ENCODE measurements at places on chromosomes 5 and 9.
A peak's percentile ranks its signal among the peaks of the same experiment; 100 is the strongest.

- DNase-seq, result no peak
Measured at GRCh38 chr5:58069846-58070245, 390.0 kb downstream of the PLK2 start.

DNA sequence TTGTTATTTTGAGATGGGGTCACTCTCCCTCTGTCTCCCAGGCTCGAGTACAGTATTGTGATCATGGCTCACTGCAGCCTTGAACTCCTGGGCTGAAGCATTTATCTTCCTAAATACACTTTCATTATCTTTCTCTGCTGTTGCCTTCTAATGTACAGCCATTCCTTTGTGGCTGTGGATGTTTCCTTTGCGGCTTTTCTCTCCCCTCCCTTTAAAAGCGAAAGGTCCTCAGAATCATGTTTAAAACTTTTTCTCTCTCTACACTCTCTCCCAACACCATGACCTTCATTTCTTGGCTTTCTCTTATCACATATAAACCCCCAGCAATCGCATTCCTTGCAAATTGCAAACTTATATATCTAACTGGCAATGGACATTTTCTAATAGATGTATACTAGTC, 1.6 kb downstream of the IFNA2 start:
- no peak for DNase-seq

GRCh38 chr9:71985297-71985911, 74.0 kb downstream of the C9orf85 start:
- DNase-seq, result no peak

DNA sequence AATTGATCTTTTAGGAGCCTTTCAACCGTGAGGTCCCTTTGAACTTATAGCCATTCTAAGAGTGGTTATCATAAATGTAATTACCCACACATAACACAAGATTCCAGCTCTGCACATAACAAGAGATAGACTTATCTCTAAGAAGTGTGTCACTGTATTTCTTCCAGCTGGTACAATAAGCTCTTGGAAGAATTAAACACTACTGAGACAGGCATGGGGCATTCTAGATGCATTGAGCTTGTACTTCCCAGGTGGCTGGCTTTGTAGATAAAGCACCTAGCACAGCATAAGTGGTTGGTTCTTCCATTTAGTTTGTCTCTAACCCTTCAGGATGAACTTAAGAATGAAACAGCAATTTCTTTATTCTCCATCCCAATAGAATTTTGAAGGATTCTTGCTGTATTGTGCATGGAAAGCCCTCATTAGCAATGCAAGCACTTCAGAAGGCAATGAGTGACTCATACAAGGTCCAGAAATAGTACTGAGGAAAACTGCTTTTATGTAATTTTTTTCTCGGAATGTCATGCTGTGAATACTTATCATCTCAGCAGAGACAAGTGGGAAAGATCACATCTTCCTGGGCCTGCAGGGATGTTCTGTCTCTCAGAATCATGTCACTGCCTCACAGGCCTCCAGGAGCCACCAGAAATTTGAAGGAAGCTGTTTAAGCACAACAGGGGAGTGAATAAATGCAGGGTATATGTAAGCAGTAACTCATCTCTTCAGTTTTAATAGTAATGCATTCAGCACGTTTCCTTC, 91.1 kb upstream of the CD180 start:
- DNase-seq, result no peak

GRCh38 chr5:98510143-98510985, 263.1 kb upstream of the RGMB start:
- peak; percentile 7 for DNase-seq

- DNase-seq, result no peak
Measured at GRCh38 chr9:126125992-126126409, 200.6 kb upstream of the MVB12B start.

Measured in mammary epithelial cell (primary cell).